Small intestine (tissue), 16 donors: ENCODE measurements at places on chromosomes 3 and 15.
A peak's percentile ranks its signal among the peaks of the same experiment; 100 is the strongest.

DNA sequence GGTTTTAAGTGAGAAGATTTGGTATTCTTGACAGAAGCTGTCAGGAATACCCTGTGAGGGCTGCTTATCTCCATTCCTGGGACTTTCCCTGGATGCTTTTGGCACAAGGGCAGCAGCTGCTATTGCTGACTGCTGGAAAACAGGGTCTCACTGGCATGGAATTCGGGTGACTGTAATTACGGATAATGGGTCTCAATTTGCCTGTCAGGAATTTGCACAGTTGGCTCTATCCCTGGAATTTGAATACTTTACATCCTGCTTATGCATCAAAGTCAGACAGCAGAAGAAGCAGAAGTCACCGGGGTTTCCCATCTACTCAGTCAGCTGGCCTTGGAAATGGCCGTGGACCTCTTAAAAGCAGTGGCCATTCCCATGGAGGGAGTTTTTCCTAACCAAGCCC lies 25.9 kb upstream of the AKAP13 start:
- no peak for DNase-seq

DNA sequence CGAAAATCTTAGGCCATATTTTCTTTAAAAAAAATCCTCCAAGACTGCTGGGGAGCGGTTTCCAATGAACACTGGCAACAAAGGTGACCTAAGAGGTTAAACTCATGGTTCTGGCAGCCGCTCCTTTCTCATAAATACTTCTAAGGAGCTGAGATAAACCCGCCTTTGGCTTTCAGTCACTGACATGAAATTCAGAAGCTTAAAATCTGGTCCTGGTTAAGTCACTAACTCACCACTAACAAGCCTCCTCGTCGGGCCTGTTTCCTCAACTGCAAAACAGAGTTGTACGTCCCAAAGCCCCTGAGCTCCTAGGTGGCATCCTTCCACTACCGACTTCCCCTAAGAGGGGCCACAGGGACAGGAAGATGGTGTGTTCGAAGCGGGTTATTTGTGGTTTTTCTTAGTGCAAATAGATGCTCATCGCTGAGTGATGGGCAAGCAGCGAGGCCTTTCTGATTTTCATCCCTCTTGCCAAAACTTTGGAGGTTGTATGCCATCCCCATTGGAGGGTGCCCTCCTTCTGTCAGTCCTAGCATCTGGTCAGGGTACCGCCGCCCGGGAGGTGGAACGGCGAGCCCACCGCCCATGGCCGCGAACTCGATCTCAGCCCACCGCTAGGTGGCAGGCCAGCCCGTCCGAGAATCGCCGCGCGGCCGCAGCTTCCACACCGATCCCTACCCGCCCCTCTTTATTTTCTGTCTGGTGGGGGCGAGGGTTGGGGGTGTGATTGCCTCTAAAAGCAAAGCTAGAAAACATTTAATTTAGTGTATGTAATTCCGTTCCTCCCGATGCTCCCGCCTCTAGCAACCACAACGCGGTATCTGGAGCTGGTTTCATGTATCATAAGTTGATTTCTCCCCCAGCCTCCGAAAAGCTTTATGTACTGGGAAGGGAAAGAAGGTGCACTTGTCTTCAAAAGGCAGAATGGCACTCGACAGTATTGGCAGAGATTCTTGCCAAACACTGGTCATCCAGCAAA lies 4.6 kb downstream of the BCL6 start:
- peak; percentile 43 for DNase-seq

- DNase-seq, result no peak
These were observed 18.6 kb downstream of the NEK4 start for GRCh38 chr3:52752045-52752660.

DNA sequence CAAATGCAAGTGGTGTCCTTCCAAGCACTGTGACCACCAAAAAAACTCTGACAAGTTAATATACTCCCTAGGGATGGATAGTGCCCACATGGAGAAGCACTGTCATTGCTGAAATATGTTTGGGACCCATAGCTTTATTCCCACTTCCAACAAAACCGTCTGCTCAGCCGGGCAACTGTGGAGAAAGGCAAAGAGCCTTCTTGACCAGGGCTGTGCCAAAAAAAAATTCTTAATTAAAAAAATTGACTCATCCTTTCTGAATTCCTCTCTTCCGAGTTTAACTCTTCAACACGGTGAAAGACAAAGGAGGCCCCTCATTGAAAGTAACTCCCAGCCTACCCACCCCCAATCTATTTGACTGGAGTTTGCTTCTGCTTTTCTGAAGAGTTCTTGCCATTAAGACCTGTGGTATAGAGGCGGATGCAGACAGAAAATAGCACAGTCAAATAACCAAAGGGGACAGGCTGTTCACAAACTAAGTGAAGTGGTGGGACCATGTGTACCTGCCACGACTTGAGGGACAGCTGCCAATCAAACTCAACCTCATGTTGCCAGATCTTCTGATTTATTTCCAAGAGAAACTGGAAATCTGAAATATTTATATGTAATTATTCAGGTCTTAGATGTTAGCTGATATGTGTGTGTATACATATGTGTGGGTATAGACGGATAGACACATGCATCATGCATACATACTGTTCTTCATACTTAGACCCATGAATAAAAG lies 135.4 kb upstream of the PFN2 start:
- DNase-seq, result no peak

DNA sequence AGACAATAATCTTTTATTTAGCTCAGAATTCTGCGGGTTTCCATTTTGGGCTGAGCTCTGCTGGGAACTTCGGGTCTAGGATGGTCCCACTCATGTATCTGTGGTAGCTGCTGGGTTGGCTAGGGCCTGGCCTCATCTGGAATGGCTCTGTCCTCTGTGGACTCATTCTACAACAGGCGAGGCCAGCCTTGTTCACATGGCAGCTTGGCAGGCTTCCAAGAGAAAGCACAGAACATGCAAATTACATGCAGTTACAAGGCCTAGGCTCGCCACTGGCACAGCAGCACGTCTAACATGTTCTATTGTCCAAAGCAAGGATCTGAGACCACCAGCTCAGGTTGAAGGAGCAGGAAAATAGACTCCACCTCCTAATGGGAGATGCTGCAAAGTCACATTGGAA lies 431.4 kb downstream of the PDCD6IP start:
- peak; percentile 51 for DNase-seq

GRCh38 chr15:96328181-96328876 lies 2.2 kb upstream of the NR2F2 start:
- DNase-seq, result no peak

- no peak for DNase-seq
These were observed 263.0 kb downstream of the EBLN2 start for GRCh38 chr3:73324203-73325155.

GRCh38 chr15:63487076-63487757 lies 17.2 kb upstream of the USP3 start:
- peak; percentile 88 for DNase-seq

- no peak for DNase-seq
These were observed 312.9 kb downstream of the PDCD6IP start for GRCh38 chr3:34111361-34111760.

- no peak for DNase-seq
These were observed 61.9 kb downstream of the TRPM7 start for GRCh38 chr15:50624616-50625168.

DNA sequence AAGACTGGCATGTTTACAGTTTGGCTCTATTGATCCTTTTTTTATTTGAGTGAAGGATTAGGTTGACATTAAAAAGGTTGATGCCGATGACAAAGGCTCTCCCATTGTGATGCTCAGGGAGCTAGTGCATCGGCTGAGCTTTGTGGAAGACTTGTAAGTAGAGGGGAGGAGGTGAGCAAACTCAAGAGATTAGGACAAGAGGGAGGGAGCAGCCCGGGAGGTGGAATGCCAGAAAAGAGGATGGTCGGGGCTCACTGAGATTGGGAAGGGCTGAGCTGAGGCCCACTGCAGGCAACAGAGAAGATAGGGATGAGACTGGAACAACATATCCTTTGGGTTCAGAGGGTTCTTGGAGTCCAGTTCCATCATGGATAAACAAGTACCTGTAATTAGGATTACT lies 26.5 kb upstream of the PSMD6 start:
- no peak for DNase-seq

GRCh38 chr3:123692041-123692440 lies 107.2 kb upstream of the HACD2 start:
- no peak for DNase-seq

- DNase-seq, result no peak
These were observed 10.6 kb upstream of the CD96 start for GRCh38 chr3:111531446-111531845.
